ENCODE measurements at places on chromosomes 6 and 20.

DNA sequence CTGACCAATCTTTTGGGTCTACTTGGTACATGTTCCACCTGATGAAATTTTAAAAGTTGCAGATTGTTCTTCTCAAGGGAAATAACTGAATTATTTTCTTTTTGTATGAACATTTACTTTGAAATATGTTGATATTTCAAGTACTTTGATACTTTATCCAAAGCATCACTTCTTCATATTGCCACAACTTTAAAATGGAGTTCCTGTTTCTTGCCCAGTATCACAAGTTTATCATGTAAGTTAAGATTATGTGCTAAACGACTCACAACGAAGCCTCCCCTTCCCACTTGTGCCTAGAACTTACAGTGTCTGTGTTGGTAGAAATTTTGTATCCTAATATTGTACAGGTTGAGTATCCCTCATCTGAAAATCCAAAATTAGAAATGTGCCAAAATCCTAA lies 108.4 kb downstream of the ARID1B start:
- DNase-seq: no peak

DNA sequence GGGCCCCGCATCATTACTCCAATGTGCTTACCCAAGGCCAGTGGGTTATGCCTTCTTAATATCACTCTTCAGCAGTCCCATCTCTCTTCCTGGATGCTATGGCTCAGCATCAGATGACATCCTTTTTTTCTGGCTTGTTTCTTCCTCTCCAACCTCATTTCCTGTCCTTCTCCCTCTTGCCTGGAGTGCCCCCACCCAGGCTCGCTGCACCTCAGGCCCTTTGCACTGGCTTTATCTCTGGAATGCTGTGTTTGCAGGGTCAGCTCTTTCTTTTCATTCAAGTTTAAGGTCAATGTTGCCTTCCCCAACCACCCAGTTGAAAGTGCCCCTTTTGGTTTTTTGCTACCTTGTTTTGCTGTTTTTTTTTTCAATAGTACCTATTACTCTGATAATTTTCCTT lies 36.7 kb downstream of the CD40 start:
- DNase-seq: no peak

GRCh38 chr20:41329435-41330342 lies 10.9 kb upstream of the LPIN3 start:
- DNase-seq: peak; percentile 88

DNA sequence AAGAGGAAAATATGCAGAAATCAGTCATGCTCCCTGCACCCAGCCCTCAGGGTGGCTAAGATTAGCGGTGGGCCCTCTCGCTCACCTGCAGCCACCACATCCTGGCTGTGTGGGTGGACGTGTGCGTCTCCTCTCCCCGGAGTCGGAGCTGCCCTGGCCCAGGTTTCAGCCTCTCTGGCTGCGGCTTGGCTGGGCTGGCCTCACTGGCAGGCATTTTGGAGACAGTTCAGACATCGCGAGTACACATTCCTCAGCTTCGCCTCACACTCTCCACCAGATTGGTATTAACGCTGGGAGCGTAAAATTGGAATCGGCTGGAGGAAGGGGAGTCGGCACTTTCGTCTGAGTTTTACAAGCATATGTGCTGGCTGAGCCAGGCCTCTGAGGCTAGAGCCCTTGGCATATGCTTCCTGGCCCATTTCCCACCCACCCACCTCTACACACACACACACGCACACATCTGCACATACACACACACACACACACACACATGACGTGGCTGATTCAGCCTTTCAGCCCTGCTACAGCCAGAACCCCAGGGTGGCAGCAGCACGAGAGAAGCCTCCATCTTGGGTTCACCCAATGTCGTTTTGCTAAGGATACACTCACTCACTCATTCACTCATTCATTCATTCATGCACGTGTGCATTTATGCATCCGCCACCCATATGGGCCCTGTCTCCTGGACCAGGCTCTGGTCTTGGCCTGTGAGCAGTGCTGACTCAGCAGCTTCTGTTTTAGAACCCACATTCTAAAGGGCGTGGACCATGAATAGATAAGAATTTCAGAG lies 42.9 kb downstream of the BCAS4 start:
- peak; percentile 74 for DNase-seq

DNA sequence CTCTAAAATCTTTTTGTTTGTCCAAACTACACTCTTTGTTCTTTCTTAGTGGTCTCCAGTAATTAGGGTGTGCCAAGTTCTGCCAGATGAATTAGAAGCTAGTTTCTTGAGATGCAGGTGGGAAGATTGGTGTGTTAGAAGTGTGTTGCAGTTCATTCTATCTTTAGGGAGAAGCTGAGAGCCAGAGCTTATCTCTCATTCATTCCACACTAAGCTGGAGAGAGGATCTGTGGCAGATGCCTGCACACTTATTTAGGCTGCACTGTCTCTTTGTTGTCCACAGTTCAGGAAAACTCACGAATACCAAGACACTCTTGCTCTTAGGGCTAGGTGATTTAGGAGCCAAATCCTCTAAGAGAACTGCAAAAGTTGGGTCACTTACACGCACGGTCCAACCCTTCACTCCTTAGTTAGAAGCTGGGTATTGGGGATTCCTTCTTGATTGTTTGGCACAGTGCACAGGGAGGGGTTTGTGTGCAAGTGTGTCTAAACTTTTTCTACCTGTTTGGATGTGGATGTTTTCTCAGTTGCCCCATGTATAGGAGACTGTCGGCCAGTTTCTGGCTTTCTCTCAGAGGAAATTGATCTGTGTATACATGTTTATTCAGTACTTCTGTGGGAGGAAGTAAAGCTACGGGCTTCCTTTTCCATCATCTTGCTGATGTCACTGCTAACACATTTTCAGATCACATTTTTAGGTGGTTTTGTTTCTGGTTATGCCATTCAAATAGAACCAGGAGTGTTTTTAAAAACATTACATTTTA lies 49.5 kb downstream of the SMAP1 start:
- no peak for DNase-seq

DNA sequence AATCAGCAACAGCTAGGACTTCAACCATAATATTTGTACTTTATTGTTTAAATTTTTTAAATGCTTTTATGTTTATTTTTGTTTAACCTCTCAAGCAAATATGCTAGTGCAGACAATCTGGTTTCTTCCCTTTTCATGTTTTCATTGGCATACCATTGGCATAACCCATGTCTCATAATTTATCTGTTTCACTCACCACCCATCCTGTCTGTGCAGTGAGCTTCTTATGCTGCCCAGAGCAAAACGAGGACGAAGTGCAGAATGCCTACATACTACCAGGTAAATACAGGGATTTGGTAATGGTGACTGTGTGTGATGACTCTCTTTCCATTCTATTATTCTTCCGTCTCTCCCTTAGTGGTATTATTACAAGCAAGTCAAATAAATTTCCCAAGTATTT lies 361.4 kb upstream of the KCNQ5 start:
- DNase-seq: no peak
